ENCODE measurements at places on chromosomes 7 and 10.

GRCh38 chr10:101617102-101617823, 29.1 kb downstream of the DPCD start:
- DNase-seq = no peak

DNA sequence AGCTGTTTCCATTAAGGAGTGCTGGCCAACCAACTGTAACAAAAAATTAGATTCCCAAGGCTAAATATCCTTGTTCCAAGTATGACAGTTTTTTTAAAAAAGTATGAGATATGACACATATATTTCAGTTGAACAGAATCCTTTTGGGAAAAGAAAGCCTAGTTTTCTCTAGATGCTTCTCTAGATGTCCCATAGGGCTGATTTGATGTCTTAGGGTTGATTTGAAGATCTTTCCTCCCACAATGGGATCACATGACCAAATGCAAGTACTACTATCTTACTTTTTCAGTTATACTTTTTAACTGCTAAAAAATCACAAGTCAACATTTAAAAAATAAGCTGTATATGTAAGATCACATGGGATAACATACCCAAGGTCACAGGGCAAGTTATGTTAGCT, 3.7 kb downstream of the NAMPT start:
- DNase-seq = no peak

DNA sequence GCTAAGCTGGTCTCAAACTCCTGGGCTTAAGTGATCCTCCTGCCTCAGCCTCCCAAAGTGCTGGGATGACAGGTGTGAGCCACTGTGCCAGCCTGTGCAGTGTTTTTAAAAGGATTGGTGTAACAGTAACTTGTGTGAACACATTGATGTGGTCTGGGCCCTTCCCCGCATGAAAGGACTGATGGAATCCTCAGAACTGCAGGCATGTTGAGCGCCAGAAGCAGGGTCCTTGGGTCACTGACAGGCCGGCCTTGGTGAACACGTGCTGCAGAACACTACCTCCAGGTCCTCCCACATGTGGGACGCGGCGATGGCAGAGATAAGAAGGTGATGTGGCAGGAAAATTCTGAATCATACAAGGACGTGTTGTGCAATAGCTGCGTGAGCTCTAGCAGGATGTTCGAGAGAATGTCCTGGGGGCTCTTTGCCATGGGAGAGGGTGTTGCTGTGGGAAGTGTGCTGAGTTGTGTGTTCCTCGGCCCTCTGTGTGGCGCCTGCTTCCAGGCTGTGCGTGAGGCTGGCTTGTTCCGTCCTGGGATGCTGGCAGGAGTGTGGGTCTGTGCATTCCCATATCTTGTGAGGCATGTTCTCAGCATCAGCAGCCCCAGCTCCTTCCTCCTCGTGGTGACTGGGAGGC, 68.2 kb downstream of the DNAJB6 start:
- DNase-seq = no peak

GRCh38 chr7:111215550-111215949, 124.6 kb downstream of the LRRN3 start:
- no peak for DNase-seq

- DNase-seq = no peak
Measured at GRCh38 chr10:51162002-51162401, 87.7 kb downstream of the PRKG1 start.

DNA sequence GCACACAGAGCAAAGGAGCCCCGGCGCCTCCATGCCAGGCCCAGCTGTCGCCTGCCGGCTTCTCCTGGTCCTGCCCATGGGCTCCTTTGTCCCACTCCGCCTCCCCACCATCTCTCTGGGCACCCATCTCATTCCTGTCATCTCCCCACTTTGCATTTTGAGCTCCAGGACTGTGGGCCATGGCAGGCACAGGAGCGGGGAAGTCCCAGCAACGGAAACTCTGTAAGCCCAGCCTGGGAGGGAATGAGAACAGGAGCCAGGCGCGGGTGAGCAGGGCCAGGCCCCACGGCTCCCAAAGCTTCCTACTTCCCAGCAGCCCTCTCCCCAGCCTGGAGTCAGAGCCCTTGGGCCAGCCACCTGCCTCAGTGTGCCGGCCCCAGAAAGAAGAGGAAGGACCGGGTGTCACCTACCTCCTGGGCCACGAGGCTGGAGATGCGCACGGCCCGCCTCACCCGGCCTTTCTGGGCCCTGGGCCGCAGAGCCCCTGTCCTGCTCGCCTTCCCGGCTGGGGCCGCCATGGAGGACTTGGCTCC, 23.1 kb downstream of the KCNH2 start:
- DNase-seq = no peak

- DNase-seq = no peak
Measured at GRCh38 chr10:24911029-24911428, 41.4 kb downstream of the PRTFDC1 start.

- no peak for DNase-seq
Measured at GRCh38 chr10:124088915-124089314, 4.5 kb downstream of the CHST15 start.

- DNase-seq = no peak
Measured at GRCh38 chr7:132511921-132512320, 64.3 kb downstream of the PLXNA4 start.

GRCh38 chr10:63627881-63628296, 106.7 kb downstream of the REEP3 start:
- no peak for DNase-seq

- DNase-seq = no peak
Measured at GRCh38 chr7:91168871-91169829, 95.1 kb upstream of the FZD1 start.

DNA sequence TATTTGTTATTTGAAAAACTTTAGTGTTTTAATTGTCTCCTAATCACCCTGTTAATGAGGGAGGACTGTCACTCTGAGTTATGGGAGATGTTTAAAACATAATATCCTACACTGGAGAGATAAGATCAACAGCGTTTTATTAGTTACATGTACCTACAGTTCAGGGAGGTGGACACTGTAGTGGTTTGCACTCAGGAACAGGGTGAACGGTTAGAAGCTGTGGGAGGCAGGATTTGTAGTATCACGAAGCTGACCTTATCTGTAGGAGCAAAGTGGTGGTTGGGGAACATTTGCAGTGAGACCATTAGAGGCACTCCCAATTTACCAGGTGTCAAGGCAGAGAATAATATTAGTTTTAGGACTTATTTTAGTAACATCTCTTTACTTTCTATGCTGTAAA, 193.3 kb upstream of the KCND2 start:
- DNase-seq = no peak

DNA sequence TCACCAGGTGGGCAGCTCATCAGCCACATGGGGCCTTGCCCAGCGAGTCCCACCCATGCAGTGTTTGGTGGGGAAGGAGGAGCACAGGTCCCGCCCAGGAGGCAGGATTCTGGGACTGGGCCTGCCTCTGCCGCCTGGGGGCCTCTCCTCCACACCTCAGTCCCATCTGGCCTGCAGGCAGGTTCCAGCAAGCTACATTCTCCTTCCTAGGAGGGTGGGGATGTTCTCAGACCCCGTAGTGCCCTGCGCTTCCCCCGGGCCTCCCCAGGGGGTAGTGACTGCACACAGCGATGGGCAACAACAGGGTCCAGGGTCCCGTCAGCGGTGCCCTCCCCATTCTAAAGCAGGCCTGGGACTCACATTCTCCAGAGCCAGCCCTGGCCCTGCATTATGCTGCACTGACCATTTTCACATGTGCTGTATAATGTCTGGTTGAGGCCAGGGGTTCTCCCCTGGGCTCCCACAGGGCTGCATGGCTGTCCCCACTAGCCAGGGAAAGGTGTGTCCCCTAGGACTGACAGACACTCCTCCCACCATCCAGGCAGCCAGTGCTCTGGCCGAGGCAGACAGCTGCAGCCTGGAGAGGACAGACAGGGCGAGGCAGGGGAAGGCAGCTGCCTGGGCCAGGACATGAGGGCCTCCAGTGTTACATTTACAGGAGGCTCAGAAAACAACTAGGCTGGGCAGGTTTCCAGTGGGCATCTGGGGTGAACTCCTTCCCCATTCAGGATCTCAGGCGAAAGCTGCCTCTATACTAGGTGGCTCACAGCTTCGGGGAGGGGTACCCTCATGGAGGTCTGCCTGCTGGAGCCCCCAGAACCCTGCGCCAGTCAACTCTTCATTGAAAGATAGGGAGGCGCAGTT, 9.3 kb downstream of the RASGEF1A start:
- no peak for DNase-seq

DNA sequence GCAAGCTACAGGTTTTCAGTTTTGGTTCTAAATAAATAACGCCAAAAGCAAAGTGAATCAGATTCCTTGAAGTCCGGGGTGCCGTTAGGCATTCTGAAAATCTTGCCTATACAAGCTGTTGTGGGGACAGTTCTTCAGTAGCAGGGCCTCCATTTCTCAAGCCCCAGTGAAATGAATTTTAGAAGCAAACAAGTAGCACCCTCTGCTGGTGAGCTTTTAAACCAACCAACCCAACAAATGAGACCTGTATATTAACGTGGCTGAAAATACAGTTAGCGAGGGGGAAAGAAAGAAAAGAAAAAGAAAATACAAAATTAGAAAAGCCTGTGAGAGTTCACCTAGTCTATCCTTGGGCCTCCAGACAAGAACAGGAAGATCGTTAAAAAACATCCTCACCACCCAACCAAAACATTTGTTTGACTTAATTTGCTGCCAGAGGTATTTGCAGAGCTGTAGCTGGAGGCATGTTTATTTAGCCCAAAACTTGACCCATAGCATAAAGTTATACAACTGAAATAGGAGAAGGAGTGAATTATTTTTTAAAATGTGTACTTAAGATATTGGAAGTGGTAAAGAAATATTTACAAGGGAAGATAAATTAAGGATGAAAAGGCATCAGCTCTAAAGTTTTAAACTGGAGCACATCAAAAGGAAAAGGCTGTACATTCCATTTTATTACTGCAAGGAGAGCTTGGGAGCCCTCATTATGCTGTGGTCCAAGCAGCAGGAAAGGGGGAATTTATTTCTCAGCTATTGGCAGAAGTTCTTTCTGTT, 98.9 kb downstream of the DYNC1I1 start:
- DNase-seq = no peak

DNA sequence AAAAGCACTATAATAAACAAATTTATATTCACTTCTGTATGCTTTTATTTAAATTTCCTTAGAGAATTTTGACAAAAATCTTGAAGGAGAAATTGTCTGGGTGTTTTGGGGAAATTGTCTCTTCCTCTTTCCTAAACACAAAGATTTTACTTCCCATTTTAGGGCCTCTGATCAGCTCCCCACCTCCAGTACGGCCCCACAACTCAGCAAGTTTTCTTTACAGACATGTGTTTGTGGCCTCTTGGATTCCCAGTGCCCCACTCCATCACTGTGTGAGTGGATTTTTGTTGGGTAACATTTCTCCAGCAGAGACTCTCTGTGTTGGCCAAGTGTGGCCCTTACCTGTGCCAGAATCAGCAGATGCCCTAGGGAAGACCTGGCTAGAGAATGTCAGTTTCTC, 182.8 kb upstream of the CDC14C start:
- no peak for DNase-seq

- no peak for DNase-seq
Measured at GRCh38 chr7:128080169-128080568, 48.9 kb upstream of the LRRC4 start.

DNA sequence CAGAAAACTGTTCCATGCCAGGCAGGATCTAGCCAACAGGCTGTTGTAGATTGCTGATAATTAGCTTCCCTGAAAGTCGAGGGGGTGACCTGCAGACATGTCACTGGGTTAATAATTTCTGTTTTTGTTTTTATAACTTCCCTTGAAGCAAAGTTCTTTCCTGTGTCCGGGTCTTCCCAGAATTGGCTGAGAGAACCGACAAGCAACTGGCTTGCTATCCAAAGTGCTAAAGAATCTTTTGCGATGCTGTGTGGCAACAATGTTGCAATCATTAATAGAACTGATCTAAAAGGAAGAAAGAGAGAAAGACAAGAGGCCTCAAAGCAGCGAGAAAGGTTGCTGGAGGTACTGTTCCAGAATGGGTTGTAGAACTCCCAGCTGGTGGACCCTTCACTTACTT, 132.1 kb upstream of the DPP6 start:
- DNase-seq = no peak

Data from activated gamma-delta T cell (primary cell).